Stimulated activated CD8-positive, alpha-beta memory T cell treated with anti-CD3 and anti-CD28 coated beads, Interleukin-4, amount 100 ng/mL, for 48 hours (primary cell): ENCODE measurements at places on chromosomes 7 and 10.

DNA sequence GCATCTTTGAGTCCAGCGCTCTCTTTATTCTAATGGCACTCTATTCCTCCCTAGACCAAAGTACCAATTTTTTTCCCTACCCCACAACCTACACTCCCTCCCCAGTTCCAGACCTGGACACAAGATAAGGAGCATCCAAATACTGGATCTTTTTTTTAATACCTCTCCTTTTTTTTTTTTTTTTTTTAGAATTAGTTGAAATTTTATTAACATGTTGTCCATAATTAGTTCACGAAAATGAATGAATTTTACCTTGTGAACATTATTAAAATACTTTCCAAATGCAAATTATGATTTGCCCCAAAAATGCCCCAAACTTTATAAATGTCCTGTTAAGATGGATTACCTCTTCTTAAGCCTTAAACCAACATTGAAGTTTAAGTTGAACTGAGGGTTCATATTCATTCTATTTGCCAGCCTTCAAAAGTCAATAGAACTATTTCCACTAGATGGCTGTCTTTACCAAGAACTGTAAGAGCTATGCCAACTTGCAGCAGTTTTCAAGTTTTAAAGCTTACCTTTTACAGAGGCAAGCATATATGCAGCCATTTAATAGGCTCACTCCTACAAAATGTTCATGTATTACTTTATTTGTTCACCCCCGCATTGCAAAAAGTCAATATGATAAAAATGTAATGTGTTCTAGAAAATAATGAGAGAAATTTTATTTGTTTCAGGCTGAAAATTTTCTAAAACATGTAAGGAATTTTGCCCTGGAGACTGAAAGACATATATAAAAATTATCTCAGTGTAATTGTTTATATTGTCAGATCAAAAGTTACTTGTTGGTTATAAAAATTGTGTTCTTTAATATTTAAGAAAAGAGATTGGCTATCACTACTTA is 39.7 kb upstream of the TNKS2 start:
- DNase-seq = no peak

- no peak for DNase-seq
These were observed 119.0 kb upstream of the EEPD1 start for GRCh38 chr7:36034020-36034419.

DNA sequence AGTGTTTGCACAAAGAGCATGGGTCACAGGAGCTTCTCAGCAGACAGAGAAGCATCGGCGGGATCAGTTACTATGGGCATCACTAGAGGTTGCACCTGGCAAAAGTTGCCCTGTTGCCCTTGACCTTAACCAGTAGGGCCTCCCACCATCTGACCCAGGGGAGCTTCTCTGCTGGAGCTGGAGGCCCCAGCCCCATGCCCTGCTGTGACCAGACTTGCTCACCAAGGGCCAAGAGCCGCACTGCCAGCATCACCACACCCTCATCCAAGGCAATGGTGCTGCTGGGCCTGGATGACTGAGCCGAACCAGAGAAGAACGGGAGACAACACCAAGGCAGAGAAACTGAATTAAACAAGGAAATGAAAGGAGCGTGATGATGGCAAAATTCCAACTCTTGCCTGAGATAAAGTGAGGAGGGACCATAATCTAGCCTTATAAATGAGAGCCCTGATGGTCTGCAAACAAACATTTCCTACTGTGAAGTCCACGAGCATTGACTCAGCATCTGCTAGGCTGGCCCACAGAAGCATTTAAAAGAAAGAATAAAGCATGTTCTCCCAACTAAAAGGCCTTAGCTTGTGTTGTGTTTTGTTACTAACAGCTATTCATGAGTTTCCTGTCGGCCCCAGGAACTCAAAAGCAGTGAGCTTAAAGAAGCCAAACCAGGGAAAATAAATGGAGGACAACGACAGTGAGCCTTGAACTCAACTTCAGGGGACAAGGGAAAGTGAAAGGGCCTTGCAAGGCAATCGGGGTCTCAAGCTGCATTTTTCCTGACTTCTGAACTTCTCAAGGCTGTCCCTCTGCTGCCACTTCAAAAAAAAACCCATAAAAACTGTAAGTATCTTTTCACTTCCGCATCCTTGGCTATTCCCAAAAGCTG is 60.4 kb downstream of the AFAP1L2 start:
- DNase-seq = no peak

GRCh38 chr7:156792611-156793010 is 100.4 kb downstream of the LMBR1 start:
- no peak for DNase-seq

DNA sequence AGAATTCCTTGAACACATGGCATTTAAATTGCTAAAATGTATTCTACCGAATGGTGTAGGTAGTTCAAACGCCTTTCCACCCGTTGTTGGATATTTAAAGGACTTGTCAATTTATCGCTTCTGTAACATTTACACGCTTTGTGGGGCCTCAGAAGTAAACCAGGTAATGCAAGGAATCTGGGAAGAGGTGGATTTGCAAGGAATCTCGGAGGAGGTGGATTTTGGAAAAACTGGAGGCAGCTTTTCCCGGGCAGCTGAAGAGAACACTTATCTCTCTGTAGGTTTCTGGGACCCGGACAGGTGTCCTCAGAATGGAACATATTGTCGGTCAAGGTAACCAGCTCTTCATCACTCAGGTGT is 592 bp upstream of the MAPK8 start:
- DNase-seq = no peak

GRCh38 chr7:95614442-95614940 is 18.2 kb upstream of the PDK4 start:
- no peak for DNase-seq

- no peak for DNase-seq
These were observed 12.9 kb downstream of the ARL3 start for GRCh38 chr10:102701272-102701671.
